ENCODE measurements at places on chromosomes 16 and 17.

GRCh38 chr17:11935734-11936406 lies 61.4 kb downstream of the ZNF18 start:
- DNase-seq: peak; percentile 6

DNA sequence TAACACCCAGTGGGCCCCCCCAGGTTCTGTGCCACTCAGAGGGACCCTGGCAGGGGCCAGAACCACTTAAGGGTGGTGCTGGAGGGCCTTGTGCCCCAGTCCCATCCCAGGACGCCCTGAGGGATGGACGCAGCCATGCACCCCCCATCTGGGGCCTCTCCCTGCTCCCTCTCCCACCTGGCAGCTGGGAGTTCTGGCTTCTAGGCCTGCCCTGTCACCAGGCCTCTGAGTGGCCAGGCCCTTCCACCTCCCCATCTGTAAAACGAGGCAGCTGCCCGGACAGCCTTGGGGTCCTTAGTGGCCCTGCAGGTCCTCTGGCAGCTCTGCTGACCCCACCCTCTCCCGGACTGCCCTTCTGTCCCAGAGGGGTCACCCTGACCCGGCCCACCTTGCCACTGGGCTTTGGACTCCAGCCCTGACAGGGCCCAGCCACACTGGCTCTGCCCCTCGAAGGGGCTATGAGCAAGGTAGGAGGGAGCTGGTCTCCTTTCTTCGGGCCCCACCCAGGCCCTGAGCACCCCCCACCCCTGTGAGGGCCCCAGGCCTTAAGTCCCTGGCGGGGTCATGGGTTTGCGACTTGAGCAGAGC lies 12.3 kb downstream of the PAM16 start:
- DNase-seq: no peak

DNA sequence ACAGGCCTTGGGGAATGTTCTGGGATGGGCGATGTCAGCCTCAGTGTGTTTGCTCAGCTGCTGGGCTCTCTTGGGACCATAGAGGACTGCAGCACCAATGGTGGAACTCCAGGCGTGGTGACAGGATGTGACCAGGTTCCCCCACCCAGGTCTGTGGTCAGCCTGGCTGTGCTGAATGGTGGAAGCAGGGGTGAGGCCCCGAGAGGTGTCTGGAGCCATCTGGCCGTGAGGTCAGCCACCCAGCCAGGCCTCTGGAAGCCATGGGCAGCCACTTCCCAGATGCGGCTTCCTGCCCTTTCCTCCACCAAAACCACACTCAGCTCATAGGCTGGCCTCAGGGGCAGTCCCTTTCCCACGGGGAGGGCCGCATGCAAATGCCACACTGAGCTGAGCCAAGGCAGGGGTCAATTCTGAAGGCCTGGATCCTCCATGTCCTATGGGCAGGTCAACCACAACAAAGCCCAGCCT lies 7.8 kb upstream of the MAPK7 start:
- DNase-seq: no peak

- DNase-seq: no peak
Measured at GRCh38 chr17:67833134-67833533, 7.8 kb downstream of the BPTF start.

GRCh38 chr16:56974549-56975300 lies 13.0 kb downstream of the CETP start:
- DNase-seq: no peak

DNA sequence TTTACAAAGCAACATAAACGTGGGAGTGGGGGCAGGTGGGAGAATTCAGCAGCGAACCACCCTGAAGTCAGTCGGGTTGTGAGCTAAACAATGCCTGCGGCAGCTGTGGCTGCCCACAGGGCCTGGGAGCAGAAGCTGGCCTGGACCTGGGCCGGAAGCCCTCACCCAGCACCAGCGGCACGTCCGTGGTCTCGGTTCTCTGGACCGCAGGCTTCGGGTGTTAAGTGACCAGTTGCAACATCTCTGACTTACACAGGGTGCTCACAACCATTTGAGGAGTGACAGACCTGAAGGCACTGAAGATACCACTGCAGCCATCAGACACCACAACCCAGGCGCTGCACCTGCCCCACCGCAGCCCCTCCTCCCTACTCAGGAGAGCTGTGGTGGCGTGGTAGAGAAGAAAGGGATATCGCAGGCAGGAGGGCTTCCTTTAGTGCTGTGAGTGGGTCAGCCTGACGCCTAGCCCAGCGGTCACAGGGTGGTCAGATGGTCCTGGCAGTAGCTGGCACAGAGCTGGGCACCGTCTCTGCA lies 33.8 kb downstream of the CBFA2T3 start:
- no peak for DNase-seq

DNA sequence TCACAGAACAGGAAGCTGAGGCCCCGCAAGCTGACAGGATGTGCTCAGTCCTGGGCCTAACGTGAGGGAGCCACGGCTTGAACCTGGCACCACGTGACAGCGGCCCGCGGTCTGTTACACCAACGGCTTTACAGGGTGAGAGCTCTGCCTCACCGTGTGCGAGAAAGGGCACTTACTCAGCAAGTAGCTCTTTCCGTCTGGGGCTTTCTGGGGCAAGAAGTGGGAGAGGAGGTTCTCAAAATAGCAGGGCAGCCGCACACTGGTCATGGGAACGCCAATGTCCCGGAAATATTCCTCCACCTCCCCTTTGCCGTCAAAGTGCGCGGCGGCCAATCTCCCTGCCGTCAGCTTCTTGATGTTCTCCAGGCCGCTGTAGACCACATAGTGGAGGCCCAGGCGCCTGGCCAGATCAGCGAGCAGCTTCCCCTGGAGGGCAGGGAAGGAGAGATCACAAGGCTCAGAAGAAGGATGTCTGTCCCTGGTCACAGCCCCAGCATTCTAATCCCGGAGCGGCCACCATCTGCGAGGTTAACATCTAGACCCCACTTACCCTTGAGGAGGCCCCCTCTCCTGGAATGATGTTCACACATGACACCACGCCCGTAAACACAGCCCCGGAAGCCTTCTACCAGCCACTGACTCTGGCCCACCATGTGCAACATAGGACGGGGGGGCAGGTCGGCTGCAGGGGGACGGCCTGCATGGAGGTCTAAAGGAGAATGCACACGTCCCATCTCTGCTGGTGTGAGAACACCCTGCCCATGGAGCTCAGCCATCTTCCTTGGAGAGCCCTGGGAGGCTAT lies 8.2 kb downstream of the NMRAL1 start:
- no peak for DNase-seq

- no peak for DNase-seq
Measured at GRCh38 chr16:52546291-52547003, 496 bp downstream of the TOX3 start.

DNA sequence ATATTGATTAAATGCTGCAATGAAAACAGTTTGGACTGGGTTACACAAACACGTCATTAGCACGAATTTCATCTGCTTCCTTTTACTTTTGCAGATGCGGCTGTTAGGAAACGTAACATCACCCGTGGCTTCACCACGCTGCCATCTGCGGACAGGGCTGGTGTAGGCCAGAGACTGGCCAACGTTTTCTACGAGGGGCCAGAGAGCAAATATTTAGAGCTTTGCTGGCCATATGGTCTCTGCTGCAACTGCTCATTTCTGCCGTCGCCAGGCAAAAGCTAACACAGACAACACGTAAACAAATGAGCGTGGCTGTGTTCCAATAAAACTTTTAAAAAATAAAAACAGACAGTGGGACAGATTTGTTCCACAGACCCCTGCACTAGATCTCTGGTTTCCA lies 96.6 kb downstream of the ENGASE start:
- DNase-seq: peak; percentile 20

DNA sequence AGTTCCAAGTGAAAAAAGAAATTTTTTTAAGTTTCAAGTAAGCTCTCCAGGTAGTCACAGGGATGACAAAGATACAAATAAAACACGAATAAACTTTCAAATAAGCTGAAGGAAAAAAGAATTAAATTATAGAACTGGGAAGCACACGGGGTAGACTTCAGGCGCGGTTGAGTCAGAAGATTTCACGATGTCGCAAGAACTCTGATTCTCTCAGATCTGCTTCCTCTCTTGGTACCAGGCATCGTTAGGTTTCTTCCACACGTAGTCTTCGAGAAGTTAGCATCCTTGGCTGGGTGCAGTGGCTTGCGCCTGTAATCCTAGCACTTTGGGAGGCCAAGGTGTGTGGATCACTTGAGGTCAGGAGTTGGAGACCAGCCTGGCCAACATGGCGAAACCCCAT lies 784.1 kb upstream of the RBFOX1 start:
- no peak for DNase-seq

GRCh38 chr16:70685938-70686375 lies at the start of gene MTSS2:
MTSS2 (minus strand) TSS chr16:70686053; CDS start chr16:70685791, 262 bp downstream.
- peak; percentile 89 for DNase-seq

GRCh38 chr17:14926526-14927122 lies 338.5 kb downstream of the PMP22 start:
- DNase-seq: peak; percentile 78

GRCh38 chr16:24118126-24118821 lies 137.9 kb upstream of the CACNG3 start:
- no peak for DNase-seq

DNA sequence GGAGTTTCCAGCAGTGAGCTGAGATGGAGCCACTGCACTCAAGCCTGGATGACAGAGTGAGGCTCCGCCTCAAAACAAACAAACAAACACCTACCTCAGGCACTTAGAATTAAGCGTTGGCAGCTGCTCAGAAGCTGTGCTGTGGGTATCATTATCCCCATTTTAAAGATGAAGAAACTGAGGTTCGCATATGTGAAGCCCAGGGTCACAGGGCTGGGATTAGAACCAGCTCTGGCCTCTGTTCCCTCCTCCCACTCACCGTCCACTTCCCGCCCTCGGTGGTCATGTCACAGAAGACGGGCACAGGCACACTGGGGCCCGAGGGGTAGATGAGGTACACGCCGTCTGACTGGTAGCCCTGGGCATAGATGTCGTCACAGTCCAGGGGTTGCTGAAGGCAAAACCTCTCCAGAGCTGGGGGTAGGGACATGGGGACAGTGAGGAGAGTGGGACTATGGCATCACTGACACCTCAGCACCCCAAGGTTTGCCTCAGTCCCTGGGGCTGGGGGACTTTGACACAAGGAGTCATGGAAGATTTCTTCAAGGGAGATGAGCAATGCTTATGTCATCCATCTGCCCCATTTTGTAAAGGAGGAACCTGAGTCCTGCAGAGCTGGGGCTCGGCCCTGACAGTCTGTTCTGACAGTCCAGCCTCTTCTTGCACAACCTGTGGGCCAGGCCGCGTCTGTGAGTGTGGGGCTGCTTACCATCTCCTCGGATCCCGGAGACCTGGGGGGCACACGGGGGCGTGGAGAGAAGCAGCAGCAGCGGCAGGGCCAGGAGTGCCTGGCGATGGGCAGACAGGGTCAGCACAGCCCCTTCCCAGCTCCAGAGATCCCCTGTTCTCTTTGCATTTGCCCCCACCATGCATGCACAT lies 700 bp downstream of the MFAP4 start:
- peak; percentile 88 for DNase-seq

DNA sequence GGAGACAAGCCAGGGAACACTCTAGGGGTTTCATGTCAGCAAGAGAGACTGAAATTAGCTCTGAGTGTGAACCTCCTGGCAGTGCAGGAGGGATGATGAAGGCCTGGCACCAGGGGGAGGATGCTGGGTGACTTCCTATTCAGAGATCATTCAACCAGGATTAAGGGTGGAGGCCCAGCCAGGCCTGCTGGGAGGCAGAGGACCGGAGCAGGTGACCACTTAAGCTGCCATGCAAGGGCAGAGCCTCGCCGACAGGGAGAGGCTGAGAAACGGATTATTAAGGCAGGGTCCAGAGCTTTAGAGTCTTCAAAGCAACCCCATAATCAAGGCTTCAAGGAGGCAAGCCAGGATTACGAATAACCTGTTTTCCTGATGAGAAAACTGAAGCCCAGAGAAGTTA lies 10.6 kb upstream of the SRCIN1 start:
- no peak for DNase-seq

DNA sequence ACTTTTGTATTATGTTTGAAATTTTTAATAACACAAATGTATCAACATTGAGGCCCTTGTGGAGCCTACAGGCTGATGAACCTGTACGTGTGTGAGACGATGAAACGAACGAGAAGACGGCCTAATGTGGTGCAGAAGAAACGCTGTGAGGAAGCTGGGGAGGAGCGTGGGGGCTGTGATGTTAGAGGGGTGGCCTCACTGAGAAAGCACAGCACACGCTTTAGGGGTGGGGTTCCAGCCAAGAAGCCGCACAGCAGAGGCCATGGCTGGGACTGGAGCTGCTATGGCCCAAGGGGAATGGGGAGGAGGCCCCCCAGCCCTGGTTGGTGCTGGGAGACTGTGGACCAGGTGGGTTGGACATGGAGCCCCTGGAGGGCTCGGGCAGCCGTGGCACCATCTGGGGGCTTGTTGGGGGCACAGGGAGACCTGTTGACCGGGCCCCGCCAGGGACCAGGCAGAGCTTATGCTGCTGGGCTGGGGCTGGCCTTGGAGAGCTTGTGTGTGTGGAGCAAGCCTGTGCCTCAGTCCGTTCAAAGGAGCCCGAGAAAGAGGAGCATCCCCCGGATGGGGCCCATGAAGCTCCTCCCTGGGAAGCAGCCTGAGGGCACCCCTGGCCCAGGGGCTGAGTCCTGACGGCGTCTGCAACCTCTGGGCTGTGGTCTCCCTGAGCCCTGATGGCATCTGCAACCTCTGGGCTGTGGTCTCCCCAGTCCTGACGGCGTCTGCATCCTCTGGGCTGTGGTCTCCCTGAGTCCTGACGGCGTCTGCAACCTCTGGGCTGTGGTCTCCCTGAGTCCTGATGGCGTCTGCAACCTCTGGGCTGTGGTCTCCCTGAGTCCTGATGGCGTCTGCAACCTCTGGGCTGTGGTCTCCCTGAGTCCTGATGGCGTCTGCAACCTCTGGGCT lies 44.7 kb downstream of the METRNL start:
- no peak for DNase-seq

GRCh38 chr17:65198653-65199382 lies 61.6 kb downstream of the RGS9 start:
- peak; percentile 66 for DNase-seq

- DNase-seq: no peak
Measured at GRCh38 chr16:12903407-12904328, 2.3 kb downstream of the SHISA9 start.

GRCh38 chr17:42459801-42460281 lies 1.2 kb downstream of the ATP6V0A1 start:
- peak; percentile 50 for DNase-seq

DNA sequence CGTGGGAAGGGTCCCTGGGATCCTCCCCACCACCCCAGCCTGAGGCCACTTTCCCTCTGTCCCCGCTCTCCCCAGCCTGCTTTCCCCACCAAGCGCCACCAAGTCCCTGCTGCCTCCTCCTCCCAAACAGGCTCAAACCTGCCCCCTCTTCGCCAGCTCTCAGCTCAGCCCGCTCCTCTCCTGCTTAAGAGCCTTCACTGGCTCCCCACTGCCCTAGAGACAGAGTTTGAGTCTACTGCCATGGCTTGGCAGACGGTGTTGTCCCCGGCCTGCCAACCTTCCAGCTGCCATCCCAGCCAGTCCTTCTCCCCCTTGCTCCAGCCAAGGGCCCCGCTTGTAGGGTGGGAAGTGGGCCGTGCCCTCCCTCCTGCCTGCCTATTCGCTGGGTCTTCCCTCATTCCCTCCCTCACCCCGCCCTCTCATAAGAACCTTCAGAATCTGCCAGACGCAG lies 11.1 kb downstream of the IL4R start:
- DNase-seq: no peak

GRCh38 chr16:23465179-23465578 lies 12.2 kb upstream of the COG7 start:
- DNase-seq: no peak

All from AG10803 (cell line).